ENCODE measurements at places on chromosomes 16 and 17.
A peak's percentile ranks its signal among the peaks of the same experiment; 100 is the strongest.

DNA sequence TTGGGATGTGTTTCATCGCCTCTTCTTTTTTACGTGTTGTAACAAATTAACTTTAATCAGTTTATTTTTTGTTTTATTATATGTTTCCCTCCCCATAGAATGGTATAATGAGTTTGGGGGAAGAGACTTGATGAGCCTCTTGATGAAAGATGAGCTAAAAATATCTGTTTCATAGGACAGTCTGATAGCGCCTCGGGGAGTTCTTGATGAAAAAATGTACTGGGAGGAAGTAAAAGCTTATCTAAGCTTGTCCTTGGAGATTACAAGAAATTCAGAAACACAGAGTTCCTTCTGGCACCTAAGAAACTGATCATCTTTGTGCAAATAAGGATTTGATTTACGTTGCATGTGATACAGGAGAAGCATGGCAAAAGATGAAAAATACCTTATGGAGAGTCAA, 350.2 kb upstream of the CDH8 start:
- no peak for DNase-seq

DNA sequence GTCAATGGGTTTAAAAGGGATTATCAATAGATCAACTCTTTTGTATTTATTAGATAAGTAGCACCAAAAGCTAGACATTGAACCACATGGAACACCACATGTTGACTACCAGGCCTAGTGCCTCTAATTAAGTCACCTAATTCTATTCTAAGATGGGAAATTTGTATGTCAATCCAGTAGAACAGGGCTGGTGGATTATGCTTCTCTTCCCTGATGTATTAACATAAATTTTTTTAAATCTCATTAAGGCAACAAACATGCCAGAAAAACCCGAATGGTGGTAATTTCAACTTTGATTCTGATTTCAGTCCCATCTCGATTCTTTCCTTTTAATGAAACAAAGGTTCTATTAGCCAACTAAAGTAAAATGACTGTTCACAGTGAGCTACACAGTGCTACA, 92.6 kb downstream of the KANSL1 start:
- no peak for DNase-seq

DNA sequence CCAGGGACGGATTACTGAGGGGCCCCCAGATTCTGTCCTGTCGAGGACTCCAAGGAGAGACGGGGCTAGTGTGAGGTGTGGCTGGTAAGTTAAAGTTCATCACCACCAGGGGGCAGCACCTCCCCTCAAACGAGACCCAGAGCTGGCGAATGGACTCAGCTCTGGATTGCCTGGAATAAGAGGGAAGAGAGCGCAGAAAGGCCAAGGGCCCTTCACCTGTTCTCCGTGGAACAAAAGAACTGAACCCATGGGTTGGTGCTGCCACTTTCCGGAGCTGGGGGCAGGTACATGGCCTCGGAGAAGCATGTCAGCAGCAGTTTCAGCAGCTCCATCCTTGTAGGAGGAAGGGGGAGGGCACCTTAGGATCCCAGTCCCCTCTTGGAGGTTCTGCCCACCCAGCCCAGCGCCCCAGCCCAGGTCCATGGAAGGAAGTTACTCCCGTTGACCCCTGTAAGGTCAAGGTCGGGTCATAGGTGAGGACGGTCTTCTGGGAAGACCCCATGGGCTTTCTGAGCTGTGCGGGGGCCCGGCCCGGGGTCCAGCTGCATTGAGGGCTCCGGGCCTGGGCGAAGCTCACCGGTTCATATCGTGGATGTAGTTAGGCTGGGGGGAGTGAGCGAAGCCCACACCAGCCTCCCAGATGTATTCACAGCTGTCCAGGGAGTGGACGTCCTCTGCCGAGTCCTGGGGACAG, 10.8 kb downstream of the HID1 start:
- peak; percentile 74 for DNase-seq

- no peak for DNase-seq
Observed at GRCh38 chr16:49049191-49049590, 232.4 kb downstream of the CBLN1 start.

- DNase-seq = no peak
Observed at GRCh38 chr17:80987941-80988461, 3.6 kb upstream of the CHMP6 start.

GRCh38 chr17:66126231-66126630, 65.7 kb downstream of the CEP112 start:
- DNase-seq = no peak

DNA sequence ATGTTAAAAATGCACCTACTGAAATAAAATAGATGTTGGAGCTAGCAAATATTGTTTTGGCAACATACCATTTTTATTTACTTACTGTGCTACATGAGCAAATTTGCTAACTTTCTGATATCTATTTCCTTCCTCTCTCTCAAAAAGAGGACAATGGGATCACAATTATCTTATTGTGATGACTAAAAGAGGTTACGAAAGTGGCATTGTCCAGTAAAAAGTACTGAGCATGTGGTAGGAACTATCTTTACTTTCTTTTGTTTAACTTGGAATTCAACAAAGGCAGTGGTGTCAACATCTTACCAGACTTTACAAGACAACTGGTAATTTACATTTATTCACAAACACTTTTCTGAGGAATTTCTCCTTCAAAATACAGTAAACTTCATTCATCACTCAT, 1542.6 kb upstream of the CDH8 start:
- no peak for DNase-seq

DNA sequence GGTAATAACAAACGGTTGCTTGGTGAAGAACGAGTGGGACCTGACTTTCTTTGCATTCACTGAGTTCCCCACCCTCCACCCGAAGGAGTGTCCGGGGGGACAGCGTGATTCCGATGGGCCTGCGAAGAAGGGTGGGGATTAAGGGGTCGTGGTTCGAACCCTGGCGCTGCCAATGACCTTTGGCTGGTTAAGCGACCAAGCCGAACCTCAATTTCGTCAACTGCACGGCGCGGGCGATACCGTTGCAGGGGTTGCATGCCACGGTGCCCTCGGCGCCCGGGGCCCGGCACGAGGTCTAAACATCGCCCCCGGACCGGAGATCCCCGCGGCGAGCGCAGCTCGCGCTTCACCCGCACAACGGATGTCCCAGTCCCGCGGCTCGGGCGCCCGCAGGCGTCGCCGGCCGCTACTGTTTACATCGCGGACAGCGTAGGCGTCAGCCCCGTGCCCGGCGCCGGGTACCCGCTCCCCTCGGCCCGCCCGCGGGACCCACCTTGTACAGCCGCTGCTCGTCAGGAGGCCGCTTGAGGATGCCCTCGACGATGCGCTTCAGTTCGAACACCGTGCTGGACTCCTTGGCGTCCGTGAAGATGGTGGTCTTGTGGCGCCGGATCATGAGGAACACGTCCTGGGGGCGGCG, 460 bp downstream of the ELOB start:
- no peak for DNase-seq

DNA sequence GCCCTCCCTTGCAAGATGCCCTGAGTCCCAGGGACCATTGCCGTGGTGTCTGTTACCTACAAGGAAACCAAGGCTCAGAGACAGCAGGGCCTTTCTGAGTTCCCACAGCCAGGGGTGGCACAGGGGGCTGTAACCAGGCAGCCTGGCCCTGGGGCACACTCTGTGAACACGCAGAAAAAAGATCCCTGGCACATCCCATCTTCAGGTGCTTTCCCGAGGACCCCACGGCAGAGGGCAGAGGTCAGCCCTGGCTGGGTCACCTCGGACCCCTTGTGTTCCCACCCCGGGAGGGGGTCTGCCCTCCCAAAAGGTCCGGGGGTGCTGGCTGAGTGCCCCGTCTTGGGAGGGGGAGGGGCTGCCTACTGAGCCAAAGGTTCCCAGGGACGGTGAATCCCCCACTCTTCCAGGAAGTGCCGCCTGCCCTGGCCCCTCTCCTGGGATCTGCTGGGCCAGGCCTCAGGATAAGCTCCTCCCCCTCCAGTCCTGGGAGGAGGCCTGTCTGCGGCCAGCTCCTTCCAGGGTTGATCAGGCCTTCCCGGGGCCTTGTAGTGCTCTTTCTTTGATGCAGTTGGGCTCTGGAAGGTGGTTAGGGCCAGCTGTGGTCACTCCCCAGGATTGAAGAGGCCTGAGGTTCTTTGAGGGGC, 8.1 kb downstream of the GLIS2 start:
- DNase-seq = no peak

- DNase-seq = no peak
Observed at GRCh38 chr17:80798595-80799537, 192.8 kb upstream of the CHMP6 start.

DNA sequence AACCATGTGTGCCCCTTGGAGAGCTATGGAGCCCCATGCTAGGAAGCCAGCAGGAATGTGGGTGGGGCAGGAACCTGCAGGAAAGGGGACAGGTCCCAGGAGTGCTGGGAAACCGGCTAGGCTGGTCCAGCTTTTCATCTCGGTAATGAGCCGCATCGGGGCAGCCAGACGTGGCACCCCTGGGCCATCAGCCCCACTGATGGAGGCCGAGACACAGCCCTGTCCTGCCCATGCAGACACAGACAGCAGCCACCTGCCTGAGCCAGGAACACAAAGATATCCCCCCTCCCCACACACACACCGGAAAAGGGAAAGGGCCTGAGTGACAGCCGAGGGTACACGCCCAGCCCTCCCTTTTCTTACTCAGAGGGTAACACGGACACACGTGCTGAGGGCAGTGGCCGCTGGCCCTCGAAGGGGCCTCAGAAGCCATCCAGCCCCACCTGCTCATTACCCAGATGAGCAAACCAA, 18.1 kb downstream of the PPL start:
- no peak for DNase-seq

DNA sequence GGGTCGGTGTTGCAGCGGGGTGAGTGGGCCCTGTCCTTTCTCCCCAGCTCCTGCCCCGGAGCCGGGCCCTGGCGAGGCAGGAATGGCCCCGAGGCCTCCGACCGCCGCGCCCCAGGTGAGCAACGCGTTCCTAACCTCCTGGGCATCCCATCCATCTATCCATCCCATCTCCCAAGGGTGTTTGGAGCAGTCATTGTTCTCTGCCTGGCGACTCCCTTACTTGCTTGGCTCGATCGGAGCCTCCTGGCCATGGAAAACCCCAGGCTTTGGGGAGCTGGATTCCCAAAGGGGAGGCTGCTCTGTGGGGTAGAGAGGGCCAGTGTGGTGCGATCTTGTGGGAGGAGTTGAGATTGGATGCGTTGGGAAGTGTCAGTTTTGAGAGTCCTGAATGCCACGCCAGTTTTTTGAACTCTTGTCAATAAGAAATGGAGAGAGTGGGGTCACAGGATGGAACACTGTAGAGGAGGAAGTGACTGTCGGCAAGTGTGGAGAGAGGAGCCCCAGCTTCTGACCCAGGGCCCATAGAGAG, 684 bp downstream of the ZFP90 start:
- no peak for DNase-seq

GRCh38 chr17:19654896-19655295, 6.3 kb downstream of the ALDH3A2 start:
- no peak for DNase-seq
